ENCODE measurements at places on chromosomes 16 and 17.

GRCh38 chr17:17419166-17419565 is 57.6 kb upstream of the MED9 start:
- no peak for DNase-seq

GRCh38 chr17:46046957-46047356 is 47.9 kb downstream of the STH start:
- DNase-seq = no peak

DNA sequence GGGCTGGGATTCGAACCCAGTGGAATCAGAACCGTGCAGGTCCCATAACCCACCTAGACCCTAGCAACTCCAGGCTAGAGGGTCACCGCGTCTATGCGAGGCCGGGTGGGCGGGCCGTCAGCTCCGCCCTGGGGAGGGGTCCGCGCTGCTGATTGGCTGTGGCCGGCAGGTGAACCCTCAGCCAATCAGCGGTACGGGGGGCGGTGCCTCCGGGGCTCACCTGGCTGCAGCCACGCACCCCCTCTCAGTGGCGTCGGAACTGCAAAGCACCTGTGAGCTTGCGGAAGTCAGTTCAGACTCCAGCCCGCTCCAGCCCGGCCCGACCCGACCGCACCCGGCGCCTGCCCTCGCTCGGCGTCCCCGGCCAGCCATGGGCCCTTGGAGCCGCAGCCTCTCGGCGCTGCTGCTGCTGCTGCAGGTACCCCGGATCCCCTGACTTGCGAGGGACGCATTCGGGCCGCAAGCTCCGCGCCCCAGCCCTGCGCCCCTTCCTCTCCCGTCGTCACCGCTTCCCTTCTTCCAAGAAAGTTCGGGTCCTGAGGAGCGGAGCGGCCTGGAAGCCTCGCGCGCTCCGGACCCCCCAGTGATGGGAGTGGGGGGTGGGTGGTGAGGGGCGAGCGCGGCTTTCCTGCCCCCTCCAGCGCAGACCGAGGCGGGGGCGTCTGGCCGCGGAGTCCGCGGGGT is at the start of gene CDH1:
Gene CDH1, plus strand, starts transcription at position 247 of the 684 bp plus-strand sequence. Its CDS starts 124 bp downstream, at position 371.
- DNase-seq = peak; percentile 86

DNA sequence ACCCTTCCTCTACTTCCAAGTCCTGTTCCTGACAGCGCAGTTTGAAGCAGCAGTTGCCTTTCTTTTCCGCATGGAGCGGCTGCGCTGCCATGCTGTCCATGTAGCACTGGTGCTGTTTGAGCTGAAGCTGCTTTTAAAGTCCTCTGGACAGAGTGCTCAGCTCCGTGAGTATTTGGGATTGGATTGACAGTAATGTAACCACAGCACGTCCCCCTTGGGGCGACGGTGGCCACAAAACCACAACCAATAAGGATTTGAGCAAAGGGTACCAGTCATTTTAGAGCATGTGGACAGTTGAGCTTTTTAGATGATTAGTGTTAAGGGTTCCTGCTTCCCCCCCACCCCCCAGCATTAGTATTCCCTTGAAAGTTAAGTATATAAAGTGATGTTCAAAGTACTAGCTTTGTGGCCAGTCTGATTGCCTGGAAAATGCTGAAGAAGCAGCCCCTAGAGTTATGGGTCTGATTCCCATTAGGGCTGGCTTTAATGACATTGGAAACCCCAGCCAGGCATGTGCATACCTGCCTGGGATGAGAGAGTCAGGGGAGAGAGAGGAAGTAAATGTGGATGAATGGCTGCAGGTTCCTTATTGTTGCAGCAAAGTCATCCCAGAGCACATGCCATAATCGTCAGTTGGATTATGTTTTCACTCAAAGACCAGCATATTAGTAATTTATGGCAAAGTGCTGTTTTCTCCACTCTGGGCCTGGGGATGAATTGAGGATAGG is 31.6 kb upstream of the SLC12A3 start:
- DNase-seq = no peak

- DNase-seq = peak; percentile 82
Measured at GRCh38 chr17:43003542-43004172, 2.9 kb upstream of the IFI35 start.

- DNase-seq = no peak
Measured at GRCh38 chr17:69567130-69567529, 152.6 kb downstream of the MAP2K6 start.

- DNase-seq = no peak
Measured at GRCh38 chr17:3917391-3917931, 1.2 kb upstream of the P2RX1 start.

GRCh38 chr16:6375465-6376075 is 957.1 kb upstream of the RBFOX1 start:
- no peak for DNase-seq

DNA sequence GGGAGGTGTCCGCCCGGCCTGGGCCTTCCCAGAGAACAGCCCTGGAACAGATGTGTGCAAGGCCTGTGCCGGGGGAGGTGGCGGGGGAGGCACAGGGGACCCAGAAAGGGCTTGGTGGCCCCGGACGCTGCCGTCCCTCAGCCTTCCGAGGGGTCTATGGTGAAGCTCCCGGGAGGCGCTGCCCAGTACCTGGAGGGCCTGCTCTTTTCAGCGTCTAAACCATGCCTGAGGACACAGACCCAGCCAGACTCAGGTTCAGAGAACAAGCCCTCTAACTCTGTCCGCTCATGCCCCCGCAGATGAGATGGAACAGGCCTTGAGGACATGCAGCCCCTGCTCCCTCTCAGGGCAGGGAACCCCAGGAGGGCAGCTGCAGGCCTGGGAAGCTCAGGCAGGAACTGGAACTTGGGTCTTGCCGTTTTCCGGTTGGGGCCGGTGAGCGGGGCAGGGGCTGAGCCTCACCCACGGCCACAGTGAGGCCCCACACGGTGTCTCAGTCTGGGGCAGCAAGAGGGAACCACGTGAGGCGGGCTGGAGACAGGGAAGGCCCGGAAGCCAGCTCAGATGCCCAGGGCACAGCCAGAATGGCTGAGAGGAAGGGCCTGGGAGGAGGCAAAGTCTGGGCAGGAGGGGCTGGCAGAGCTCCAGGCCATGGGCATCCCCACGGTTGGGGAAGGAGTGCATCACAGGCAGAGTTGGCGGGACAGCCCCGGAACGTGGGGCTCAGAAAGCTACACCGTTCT is 12.5 kb downstream of the SLC16A3 start:
- peak; percentile 54 for DNase-seq

DNA sequence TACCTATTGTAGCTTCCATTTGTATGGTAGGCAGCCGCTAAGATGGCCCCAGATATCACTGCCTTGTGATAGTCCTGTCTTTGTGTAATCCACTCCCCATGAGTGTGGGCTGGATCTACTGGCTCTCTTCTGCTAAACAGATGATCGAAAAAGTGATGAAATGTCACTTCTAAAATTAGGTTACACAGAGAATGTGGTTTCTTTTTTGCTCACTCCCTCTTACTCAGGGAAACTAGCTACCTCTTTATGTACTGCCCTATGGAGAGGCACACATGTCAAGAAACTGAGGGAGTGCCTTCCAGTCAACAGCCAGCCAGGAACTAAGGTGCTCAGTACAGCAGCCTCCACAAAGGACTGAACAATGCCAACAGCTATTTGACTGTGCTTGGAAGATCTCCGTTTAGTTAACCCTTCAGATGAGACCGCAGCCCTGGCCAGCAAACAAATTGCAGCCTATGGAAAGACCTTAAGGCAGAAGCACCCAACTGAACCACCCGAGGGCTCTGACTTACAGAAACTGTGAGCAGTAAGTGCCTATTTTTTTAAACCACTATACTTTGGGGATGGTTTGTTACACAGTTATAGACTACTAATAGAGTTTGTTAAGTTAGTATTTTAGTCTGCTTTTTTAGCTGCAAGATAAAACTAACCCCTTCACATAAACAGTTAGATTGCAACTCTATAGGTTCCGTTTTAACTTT is 113.2 kb upstream of the MAF start:
- DNase-seq = no peak

DNA sequence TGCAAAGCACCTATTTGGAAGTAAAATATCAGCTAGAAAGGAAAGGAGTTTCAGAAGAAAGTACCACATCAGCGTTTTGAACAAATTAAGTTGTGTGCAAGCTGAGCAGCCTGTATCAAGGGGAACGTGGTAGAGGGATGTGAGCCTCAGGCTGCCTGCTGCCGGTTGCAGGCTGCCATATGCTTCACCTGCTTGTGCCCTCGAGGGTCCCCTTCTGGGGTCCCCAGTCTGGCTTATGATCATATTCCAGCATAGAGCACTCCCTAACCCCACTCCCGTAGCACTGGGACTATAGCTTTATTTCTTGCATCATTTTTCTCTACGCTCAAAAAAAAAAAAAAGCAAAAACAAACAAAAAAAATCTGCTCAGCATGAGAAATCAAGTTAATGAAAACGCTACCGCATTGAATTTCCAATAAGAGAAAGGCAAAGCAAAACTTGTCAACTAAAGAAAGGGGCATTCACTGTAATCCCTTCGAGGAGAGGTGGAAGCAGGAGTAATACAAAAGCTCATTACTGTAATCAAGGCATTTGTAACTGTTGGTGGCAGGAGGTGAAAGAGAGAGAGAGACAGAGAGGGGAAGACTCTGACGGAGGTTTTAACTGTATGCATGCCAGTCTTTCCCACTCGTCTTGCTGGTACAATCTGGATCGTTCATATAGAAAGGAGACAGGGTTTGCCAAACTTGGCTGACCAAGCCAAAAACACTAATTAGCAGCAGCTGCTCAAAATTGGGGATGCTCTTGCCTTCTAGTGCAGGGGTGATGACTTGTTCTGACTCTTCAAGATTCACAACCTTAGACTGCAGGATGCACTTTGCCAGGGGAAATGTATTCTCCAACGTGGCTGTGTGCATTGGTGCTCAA is 258.2 kb upstream of the HSBP1 start:
- no peak for DNase-seq

- no peak for DNase-seq
Measured at GRCh38 chr17:27339198-27339835, 45.4 kb downstream of the WSB1 start.

- no peak for DNase-seq
Measured at GRCh38 chr16:78246559-78246958, 147.1 kb downstream of the WWOX start.

GRCh38 chr16:55263271-55264250 is 60.4 kb upstream of the IRX6 start:
- no peak for DNase-seq

GRCh38 chr17:37813751-37814150 is 68.9 kb upstream of the HNF1B start:
- no peak for DNase-seq

DNA sequence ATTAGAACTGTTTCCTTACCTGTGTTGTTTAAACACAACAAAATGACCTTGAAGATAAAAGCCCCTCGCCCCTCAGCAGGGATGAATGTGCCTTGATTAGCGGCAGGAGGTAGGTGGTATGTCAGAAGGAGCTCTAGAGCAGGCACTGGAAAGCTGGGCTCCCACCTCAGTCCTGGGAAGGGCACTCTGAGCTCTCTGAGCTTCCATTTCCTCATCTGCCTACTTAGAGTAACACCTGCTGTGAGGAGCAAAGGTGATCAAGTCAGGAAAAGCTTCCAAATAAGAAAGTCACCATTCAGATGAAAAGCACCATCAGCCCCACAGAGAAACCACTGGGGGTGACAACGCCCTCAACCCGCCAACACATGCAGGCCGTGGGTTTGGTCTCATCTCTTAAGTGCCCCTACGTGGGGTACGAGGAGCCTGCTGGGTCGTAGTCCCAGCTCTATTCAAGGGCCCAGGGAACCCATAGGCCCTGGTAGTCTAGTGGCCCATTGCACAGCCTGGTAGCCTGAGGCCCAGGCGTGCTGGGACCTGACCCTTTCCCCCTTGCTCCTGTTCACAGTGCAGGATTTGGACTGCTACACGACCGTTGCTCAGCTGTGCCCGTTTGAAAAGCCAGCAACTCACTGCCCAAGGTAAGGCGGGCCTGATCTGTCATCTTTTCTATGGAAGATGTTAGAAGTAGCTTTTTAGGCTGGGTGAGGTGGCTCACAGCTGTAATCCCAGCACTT is 57.3 kb downstream of the CRISPLD2 start:
- no peak for DNase-seq

DNA sequence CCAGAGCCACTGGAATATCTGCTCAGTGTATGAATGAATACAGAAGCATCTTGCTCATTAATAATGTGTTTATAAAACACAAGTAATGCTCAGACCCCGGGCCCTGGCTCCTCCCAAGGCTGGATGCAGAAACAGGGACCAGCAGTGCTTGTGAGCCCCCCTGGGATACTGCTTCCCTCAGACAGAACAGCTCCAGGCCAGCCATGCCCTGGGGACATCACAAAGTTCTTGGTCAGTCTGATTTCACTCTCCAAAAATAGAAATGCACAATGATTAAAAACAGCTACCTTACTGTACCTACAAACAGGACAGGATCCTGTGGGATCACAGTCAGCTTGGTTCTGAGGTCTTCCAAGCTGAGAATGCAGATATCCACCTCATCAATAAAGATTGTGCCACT is 68.2 kb downstream of the ABCC12 start:
- no peak for DNase-seq

DNA sequence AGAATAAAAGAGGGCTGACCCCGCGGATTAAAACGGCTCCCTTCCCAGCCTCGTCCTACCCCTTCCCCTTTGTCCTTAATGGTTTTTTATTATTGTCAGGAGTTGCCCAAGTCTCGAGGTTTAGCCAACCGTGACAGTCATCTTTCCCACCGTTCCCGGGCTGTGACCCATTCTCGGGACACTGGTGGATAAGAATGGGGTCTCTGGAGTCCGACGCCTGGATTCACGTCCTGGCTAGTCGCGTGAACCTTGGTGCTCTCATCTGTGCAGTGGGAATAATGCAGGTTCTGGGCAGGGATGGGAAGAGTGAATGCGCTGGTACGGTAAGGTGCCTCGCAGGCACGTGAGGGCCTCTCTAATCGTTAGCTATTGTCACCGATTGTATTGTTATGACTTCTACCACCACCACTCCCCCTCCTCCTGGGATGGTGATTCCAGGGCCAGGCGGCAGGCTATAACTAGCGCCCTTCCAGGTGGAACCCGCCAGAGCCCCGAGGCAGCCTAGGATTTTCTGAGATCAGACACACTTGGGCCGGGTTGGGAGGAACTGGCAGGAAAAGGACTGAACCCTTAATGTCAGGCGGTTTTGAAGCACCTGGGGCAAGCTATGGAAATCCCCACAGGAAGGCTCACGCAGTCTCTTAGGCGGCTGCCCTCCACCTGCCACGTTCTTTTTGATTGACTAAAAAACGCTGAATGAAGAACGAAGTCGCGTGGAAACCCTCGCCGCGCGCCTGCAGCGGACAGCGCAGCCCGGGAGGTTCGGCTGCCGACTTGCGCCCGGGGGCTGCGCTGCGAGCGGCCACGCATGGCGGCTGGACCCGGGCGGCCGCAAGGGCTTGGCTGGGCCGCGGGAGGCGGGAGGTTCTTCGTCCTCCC is 2.7 kb downstream of the HS3ST3B1 start:
- DNase-seq = peak; percentile 61

GRCh38 chr16:48085729-48086128 is 70.1 kb downstream of the ABCC12 start:
- no peak for DNase-seq
